ENCODE measurements at places on chromosomes 3 and 15.

DNA sequence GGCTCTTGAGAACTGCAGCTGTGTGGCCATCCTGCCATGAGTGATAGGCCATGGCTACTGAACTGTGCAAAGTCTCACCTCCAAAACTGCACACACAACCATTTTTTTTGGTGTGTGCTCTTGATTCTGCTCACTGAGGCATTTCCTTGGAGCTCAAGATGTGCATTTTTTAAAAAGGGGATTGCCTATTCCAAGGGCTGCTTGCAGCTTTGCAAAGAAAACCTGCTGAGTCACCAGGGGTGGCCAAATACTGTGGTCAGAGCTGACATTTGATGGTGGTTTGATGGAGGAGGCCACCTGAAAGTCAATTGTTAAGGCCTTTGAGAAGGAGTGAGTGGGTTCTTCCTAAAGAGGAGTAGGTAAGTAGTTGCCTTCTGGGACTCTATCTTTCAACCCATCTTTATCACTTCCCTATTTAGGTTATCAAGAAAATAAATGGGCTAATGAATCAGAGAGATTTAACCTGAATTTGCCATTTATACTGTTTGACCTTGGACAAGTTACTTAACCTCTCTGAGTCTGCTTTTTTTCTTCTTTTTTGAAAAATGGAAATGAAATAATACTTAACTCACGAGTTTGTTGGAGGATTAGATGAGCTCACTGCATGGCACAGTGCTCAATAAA is 87.9 kb downstream of the CHST2 start:
- DNase-seq, result peak; percentile 4

- DNase-seq, result no peak
These were observed 32.1 kb downstream of the RBMS3 start for GRCh38 chr3:29312960-29313452.

GRCh38 chr3:113557374-113557773 is 25.0 kb downstream of the SIDT1 start:
- DNase-seq, result no peak

DNA sequence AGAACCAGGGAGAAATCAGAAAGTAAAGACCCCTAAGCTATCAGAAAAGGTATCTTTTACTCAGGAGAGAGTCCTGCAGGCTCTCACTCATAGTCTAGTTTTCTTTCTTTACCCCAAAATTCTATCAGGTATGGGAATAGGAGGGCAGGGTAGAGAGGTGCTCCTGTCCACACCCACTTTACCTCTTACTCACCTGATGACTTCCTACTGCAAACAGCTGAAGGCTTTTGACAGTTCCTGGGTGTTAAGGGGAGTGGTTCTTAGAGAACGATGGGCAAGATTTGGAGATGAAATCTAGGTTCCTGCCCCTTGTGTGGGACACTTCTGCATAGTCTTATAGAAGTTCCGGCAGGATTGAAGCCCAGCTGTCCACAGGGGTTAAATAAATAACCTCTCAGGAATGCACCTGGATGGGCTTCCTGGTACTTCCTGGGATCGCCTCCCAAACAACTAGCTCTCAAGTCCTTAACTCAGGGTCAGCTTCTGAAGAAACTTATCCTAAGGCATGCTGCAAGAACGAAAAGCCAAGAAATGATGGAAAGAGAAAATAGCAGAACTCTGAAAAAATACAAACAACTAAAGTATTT is 10.8 kb upstream of the TNFAIP8L3 start:
- no peak for DNase-seq

- DNase-seq, result no peak
These were observed 119.2 kb downstream of the LRIG1 start for GRCh38 chr3:66381626-66382025.

DNA sequence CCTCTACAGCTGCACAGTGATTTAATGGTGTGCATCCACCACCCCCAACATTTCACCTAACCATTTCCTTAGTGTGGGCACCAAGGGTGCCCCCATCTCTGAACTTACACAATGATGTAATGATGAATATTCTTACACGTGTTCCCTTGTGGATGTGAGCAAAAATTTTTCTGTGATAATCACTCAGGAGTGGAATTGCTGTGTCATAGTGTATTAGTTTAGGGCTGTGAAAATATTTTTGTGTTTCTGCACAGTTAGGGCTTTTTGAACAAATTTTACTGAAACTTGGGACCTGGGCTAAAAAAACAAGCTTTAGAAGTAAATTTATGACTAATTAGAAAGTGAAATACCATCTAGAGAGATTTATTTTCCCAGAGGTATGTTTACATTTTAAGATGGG is 134.5 kb upstream of the CCNL1 start:
- DNase-seq, result no peak

Measured in DMS79 treated with DMSO at 0.1 percent for 48 hours (cell line).